Activated CD4-positive, alpha-beta T cell treated with anti-CD3 and anti-CD28 coated beads, Interleukin-2, amount 50 U/mL, for 48 hours (primary cell): ENCODE measurements at places on chromosomes 5 and 9.
A peak's percentile ranks its signal among the peaks of the same experiment; 100 is the strongest.

- no peak for DNase-seq
Measured at GRCh38 chr5:174418809-174419539, 305.4 kb upstream of the MSX2 start.

DNA sequence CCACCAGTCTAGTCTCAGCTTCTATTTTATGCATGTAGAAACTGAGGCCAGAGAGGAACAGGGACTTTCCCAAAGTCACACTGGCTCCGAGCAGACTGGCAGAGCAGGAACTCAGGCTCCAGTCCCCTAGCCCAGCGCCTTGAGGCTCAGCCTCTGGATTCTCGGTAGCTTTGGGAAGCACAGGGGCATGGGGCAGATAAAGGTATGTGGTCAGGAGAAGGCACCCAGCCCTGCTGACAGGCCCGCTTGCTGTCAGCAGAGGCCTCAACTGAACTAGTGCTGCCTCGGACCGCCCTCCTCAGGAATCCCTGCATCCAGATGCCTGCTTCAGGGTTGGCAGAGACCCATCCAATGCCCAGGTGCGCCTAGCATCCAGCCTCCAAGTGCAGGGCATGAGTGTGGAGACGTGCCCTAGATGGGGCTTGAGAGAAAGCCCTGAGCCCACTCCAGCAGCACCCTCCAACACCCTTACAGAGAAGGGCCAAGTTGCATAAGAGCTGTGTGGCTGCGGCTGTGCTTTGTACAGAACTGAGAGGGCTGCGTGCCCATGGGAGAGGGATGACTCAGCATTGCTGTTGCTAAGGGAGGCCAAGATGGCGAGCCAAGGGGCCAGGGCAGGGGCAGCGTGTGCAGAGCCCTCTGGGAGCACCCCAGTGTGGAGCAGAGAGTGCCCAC lies 168.6 kb downstream of the MACROH2A1 start:
- no peak for DNase-seq

DNA sequence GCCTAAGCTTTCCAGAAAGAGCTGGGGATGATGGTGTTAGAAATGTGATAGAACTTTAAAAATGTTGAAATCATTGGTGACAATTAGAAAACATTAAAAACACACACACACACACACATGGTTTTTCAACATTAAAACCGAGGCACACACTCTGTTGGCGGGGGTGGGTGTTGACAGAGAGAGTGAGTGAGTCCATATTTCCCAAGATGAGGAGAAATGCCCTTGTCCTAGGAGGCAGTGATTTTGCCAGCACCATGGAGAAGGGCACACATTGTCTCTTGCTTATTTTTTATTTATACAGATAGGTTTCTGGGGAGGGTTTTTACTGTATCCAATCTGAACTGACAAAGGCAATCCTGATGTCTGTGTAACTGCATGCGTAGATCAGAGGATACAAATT lies 152.5 kb downstream of the INSYN2B start:
- DNase-seq: no peak

- DNase-seq: no peak
Measured at GRCh38 chr5:14879393-14879792, 7.8 kb upstream of the ANKH start.

DNA sequence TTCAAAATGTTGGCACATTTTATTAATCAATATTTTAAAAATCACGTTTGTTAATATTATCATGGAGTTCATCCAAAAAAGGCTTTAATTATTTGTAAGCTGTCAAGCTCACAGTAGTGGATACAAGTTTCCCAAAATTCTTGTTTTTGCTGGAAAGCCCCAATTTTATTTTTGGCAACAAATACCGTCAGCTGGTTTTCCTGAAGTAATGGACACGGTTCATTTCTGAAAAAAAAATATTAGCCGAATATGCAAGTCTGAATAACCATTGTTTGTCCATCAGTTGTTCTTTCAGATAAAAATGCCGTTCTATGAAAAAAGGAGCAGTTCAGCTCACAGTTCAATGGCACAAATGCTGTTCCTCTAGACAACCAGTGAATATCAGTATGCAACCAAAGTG lies 101.5 kb upstream of the RAI14 start:
- no peak for DNase-seq

- DNase-seq: no peak
Measured at GRCh38 chr5:150066436-150066835, 19.9 kb downstream of the CSF1R start.

DNA sequence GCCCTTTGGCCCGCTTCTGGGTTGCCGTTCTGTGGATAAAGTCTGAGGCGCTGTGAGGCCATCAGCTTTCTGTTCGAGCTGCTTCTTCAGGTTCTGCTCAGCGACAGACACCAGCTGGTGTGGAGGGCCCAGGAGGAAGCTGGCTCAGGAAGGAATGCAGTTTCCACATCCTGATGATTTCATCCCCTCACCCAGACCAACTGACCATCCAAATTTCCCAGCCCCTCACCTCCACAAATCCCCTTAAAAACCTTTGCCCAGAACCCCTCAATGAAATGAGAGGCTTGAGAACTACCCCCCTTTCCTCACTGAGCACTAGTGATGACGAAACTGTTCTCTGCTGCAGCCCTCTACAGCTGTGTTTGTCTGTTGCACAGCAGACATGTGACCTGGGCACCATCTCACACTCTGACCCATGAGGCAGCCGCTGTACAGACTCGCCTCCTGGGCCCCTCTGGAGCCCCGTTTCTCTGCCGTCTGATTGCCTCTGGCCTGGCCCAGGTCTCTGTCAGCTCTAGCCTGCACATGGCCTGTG lies 45.4 kb downstream of the SPATA31C2 start:
- no peak for DNase-seq

GRCh38 chr9:93028448-93029006 lies 30.0 kb upstream of the SUSD3 start:
- DNase-seq: peak; percentile 60

DNA sequence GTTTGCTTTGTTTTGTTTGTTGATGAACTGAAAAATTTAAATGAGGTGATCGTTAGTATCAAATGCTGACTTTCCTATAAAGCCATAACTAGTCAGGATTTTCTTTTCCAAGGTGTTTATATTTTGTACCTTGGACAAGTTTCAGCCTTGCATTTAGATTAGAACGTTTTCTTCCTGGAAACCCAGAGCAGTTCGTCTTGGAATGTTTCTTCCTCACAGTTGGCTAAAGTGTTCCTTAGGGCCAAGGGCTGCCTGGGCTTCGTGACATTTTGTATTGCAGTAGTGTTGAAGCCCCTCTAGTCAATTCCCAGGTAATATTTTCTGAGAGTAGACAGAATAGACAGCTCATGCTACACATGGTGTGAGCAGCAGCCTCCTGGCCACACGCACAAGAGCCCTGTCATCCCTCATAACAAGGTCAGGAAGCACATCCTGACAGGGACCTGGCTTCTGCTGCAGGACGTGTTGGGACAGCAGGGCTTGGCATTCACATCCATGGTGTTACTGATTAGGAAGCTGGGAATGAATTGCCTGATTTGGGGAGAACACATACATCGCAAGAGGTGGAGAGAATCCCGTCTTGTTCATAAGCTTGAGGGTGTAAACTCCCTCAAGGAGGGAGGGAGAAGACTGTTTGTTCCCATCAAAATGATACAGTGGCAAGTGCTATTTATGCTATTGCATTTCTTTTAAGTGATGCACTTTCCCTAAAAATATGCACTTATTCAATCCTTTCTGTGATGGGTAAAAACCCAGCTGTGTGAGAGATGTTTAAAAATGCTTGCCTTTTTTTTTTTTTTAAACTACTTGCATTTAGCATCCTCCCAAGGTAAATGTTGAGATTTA lies 31.7 kb downstream of the FUBP3 start:
- DNase-seq: no peak

- no peak for DNase-seq
Measured at GRCh38 chr9:21830589-21830988, 28.2 kb downstream of the MTAP start.

GRCh38 chr5:133256276-133256675 lies 204.5 kb downstream of the HSPA4 start:
- no peak for DNase-seq

GRCh38 chr5:107564931-107565372 lies 105.8 kb downstream of the EFNA5 start:
- no peak for DNase-seq

GRCh38 chr5:155903791-155904190 lies 423.2 kb upstream of the SGCD start:
- DNase-seq: no peak

GRCh38 chr5:140840978-140841962 lies at the start of gene PCDHA8:
TSS of gene PCDHA8 (plus strand) at chr5:140841187. CDS start at chr5:140841322, 135 bp downstream.
- peak; percentile 32 for DNase-seq

DNA sequence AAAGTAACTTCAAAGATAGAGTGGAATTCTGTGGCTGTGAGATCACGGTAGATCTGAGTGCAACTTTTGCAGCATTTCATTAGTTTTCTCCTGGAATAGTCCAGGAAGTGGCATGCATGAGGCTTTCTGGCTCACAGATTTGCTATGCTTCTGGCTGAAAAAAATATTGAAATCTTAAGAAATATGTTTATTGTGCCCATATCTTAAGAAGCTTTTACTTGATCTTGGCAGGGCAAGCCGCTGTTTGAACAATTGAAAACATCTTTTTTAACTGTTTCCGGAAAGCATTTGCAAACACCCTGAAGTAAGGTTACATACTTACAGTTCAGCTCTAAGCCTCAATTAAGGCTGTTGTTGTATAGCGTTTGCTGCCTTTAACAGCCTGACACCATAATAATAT lies 135.7 kb upstream of the GDNF start:
- no peak for DNase-seq

DNA sequence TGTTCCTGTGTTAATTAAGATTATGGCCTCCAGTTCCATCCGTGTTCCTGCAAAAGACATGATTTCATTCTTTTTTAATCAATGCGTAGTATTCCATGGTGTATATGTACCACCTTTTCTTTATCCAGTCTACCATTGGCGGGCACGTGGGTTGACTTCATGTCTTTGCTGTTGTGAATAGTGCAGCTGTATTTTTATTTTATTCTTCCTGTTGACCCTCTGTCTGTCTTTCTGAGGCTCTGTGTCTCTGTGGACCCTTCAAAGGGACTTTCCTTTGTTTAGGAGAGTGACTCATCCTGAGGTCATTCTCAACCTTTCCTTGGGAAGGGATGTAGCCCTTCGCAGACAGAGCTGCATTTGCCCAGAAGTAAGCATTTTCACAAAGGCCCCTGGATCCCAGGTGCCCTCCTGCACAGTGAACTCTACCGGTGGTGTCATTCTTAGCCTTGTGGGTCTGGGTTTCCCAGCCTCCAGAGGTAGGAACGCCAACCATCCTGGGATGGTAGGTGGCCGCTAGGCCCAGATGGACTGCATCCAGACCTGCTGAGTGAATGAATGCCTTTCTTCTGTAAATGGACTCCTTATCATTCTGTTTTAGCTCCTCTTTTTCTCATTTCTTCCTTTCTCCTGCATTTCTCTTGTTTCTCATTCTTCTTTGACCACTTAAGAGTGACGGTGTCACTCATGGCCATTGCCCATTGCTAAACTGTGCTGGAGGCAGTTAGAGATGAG lies 22.4 kb downstream of the TRIO start:
- DNase-seq: no peak

DNA sequence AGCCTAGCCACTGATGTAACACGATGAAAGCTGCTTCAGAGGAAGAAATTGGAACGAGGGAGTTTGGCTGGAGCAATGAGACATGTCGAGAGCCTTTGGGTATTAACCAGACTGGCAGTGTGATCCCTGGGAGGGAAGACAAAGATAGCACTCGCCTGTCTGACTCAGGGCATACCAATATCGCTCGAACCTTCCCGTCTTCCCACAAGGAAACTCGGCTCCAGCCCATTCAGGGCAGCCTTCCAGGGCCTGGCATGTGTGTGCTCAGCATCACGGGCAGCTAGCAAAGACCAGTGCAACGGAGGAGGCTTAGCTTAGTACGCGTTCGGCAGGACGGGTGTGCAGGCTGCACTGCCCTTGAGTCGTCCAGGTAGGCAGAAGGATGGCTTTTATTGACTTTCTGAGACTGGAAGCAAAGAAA lies 356.9 kb upstream of the WWC1 start:
- no peak for DNase-seq

DNA sequence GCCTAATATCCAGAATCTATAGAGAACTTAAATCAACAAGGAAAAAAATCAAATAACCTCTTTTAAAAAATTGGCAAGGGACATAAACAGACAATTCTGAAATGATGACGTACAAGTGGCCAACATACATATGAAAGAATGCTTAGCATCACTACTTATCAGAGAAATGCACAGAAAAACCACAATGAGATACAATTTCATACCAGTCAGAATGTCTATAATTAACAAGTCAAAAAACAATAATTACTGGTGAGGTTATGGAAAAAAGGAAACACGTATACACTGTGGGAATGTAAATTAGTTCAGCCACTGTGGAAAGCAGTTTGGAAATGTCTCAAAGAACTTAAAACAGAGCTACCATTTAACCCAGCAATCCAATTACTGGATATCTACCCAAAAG lies 1192.0 kb downstream of the CDH12 start:
- no peak for DNase-seq

DNA sequence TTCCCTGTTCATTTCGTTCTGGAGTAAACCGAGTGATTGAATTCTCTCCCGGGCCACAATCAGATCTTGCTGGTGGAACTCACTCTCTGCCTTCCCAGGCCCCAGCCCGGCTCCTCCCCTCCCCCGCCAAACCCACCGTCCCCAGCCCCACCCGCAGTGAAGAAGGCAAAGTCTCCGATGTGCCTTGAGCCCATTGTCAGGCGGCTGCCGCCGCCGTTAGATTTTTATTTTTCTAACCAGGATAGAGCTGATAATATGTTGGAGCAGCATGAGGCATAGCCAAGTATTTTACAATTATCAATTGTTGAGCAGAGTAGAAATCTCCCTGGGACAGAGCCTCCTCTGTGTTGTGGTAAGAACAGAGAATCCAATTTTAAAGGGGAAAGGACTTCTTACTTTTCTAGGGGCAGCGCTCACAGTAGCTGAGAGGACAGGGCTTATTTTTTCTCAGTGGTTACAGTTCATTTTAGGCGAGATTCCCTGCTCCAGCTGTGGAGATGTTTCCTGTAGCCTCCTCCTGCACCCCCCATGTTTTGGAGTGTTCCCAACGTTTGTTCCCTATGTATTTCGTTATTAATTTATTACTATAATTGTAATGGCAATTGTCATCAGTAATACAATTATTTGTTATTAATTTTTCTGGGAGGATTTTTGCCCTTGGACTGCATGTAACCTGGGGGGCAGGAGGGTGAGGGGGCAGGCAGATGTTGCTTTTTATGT lies 1.3 kb downstream of the PSAT1 start:
- no peak for DNase-seq

- no peak for DNase-seq
Measured at GRCh38 chr5:163623986-163624385, 118.6 kb downstream of the MAT2B start.

DNA sequence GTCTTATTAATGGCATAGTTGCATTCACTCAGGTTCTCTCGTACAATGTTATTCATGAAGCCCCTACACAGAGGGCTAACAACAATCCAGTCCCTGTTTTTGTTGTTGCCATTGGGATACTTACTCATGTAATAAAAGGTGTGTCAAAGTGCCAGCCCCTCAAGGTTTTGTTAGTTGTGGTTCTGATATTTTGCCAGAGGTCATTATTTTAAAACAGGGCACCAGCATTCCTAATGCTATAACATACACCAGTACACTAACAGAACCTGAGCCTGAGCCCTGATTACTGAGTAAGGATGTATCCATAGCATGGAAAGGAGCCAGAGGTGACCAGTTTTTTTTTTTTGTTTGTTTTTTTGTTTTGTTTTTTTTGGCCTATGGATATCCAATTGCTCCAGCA lies 50.2 kb downstream of the SMC2 start:
- no peak for DNase-seq

GRCh38 chr5:177475563-177476427 lies 2.4 kb upstream of the DBN1 start:
- no peak for DNase-seq

GRCh38 chr5:115831163-115831768 lies 10.1 kb downstream of the ATG12 start:
- DNase-seq: no peak

- DNase-seq: peak; percentile 55
Measured at GRCh38 chr9:91422758-91423711, 597 bp downstream of the NFIL3 start.
